ENCODE measurements at places on chromosomes 16 and 17.

DNA sequence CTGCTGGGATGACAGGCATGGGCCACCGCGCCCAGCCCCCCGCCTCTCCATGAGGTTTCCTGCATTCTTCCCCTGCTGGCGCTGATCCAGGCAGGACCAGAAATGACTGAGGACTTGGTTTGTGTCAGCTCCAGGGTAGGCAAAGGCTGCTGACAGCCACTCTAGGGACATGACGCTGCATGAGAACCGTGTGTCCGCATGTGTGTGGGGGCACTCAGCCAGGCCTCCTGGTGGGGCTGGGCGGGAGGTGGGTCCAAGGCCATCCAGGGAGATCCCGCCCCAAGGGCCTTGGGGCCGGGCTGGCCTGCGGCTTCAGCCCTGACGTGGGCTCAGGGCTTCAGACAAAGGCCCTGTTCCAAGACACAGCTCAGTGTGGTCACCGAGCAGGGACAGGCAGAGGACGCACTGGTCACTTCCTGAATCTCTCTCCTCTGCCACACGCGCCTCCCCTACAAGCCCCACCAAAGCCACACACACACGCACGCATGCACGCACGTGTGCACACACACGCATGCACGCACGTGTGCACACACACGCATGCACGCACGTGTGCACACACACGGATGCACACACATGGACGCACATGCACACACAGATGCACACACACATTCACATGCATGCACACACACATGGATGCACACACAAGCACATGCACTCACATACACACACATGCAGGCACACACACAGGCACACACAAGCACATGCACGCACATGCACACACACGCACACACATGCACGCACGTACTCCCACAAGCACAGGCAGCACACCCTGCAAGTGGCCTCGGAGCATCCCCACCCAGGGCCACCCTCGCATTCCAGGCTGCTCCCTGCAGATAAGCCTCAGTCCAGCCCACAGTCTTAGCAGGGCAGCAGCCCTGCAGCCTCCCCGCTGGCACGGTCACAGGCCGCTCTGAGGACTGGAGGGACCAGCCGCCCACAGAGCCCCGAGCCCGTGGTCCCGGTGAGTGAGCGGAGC is 5.3 kb upstream of the TMEM204 start:
- no peak for DNase-seq

DNA sequence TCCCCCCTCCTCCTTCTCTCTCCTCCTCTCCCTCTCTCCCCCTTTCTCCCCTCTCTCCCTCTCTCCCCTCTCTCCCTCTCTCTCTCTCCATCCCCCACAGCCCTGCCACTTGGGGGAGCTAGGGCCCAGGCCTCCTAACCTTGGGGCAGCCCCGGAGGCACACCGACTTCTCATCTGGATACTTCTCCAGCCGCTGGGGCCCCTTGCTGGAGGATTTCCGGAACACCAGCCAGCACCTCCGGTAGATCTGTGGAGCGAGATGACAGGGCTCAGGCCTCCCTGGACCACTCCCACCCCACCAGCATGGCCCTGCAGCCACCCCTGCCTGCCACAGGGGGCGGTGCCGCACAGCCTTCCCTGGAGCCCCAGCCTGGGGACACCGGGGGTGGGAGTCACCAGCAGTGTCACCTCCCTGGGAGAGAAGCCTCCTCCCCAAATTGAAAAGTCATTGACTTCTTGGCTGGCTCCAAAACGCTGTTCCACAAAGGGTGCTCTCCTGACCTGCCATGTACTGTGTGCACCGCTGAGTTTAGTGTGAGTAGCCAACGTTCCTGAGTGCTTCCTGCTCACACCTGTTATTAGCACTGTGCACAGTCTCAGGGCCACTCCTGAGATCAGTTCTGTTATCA is 10.5 kb downstream of the DOK4 start:
- peak; percentile 82 for DNase-seq

GRCh38 chr17:82791532-82791931 is 39.7 kb downstream of the TBCD start:
- DNase-seq, result no peak

GRCh38 chr16:10612649-10613179 is 32.3 kb upstream of the EMP2 start:
- no peak for DNase-seq

DNA sequence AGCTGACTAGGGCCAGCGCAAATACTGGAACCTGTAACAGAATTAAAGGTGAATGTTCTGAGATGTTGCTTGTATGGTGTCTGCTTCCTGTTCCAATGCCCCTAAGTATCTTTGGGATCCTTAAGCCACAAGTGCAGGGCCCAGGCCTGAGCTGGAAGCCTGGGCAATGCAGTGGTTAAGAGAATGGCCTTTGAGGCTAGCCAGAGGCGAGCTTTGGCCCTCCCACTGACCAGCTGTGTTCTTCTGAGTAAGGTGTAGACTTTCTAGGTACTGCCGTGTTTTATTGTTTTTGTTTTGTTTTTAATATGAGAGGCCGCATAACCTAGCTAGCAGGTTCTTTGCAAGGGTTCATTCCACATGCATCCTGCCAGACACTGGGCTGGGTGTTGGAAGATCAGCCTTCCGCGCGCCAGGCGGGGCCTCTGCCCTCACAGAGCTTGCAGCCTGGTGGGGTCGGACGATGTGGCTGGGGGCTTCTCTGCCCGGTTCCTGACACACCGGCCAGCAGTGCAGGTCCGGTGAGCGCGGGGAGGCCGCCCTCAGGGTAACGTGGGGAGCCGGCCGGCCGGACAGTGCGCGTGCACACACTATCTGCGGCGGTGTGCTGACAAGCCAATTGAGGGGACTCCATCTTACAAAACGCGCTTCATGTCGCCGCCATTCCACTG is 551 bp upstream of the MLX start:
- no peak for DNase-seq

GRCh38 chr17:40473573-40474365 is 27.7 kb downstream of the TNS4 start:
- no peak for DNase-seq

DNA sequence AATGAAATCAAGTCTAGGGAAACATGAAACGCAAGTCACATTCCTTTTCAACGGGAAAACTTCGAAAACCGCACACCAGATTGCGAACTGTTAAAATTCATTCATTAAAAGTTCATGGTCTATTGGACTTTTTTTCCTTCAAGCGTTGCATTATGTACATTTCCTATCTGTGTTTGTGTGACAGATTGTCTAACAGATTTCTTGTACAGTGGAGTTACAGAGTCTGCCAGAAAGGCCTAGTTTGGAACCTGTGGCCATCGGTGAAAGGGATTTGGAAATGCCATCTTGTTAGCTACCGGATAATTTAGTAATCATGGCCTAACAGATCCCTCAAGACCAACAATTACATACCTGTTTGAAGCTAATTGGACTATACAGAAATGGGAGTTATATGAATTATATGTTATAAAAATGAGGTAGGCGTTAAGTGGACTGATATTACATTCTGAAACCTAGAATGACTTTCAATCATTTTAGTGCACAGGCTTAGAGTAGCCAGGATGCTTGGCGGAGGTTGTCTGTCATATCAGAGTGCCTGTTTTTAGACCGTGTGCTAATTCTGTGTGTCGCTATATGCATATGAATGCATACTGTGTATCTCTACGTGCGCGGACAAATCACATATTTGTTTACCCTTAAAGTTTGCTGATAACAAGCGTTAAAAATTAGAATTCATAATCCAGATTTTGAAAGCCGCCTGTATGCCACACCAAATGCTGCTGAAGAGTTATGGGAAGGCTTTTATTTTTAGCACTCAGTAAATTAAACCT is 885.4 kb upstream of the RBFOX1 start:
- DNase-seq, result no peak

- DNase-seq, result no peak
Measured at GRCh38 chr17:27956601-27957445, 63.7 kb upstream of the LYRM9 start.

DNA sequence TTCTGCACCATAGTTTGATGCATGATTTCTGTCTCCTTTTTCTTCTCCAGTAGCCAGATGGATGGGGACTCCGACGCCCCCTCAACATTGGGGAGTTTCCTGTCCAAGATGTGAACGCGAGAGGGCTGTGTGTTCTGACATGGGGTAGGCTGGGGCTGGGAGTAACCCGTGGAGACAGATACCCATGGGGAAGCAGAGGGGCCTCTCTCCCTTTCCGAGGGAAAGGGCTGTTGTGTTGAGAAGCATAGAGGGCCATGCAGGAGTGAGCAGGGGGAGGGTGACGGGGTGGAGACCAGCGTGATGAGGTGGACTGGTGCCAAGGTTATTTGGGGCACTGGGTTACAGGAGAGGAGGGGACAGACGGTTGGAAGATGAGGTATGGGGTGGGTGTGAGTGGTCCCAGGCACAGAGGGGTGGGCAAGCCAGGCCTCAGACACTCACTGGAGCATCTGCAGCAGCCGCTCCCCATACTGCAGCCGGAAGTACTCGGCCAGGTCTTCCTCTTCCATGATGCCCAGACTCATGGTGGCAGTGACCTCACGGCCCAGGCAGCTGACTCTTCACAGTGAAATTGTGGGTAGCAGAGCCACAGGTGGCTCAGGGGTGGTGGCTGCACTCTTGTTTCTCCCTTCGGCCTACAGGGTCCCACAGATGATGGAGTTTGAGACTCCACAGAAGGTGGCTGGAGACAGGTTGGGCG is 400 bp downstream of the CCDC42 start:
- no peak for DNase-seq

DNA sequence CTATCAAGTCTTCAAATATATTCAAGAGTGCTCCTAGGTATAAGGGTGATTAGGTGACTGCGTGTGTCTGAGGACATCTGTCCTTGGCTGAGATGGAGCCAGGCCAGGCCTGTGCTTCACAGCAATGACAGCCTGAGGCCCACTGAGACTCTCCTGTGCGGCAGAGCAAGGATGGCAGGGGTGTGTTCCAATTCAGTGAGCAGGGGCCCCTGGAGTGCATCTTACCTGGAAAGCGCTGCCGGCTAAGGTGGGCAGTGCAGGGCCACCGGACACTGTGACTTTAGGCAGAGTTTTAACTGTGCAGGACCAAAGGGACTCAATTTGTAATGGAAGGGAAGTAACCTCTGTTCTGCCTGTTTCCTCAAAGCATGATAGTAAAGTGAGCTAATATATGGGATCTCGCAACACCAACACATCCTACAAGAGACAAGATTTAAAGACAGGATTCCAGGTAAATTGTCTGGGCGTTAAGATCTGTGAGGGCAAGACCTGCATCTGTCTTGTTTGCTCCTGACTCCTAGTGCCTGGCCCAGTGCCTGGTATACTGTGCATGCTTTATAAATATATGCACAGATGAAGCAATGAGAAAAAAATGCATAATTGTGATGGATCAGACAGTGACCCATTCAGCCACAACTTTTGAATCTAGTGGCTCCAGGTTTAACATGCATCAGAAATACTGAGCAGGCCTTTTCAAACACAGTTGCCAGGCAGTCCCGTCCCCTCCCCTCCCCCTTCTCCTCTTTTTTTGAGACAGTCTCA is 86.7 kb downstream of the MRC2 start:
- DNase-seq, result no peak

Measured in HEK293T (cell line).